Osteoblast (primary cell): ENCODE measurements at places on chromosomes 2 and 18. TPM values are rescaled to one million over a fixed set of nuclear protein-coding genes. Genes with fewer than 3 reads are reported as not detected.

DNA sequence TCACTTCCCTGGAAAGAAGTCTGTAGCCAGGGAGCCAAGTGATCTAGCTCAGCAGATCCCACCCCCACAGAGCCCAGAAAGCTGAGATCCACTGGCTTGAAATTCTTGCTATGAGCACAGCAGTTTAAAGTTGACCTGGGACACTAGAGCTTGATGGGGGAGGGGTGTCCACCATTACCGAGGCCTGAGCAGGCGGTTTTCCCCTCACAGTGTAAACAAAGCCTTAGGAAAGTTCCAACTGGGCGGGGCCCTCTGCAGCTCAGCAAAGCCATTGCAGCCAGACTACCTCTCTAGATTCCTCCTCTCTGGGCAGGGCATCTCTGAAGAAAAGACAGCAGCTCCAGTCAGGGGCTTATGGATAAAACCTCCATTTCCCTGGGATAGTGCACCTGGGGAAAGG, 887.2 kb upstream of the LRATD1 start:
- no peaks in the 10 kb centered on the region for H3K36me3 ChIP-seq
- no peak overlapping the region for H3K27ac ChIP-seq
- no peak overlapping the region for H3K4me3 ChIP-seq
- DNase-seq: no peak
- H3K27me3 ChIP-seq: no peaks in the 10 kb centered on the region
- no peaks in the 10 kb centered on the region for H3K4me1 ChIP-seq

DNA sequence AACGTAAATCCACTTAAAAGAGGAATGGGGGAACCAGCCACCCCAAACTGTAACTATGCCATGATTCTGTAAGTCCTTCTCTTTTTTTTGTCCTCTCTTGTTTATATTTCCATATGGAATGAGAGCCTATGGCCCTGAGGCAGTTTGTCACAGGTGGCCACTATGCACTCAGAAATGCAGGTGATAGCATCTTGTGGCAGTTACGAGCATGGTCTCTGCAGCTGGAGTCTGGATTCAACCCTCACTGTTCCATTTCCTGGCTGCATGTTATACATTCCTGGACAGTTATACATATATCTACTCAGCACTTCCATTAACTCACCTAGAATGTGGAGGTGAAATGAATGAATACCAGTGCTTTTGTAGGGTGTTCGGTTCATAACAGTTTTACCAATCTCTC, 291.5 kb upstream of the FANCL start:
- H3K4me3 ChIP-seq: no peak overlapping the region
- no peaks in the 10 kb centered on the region for H3K36me3 ChIP-seq
- H3K27me3 ChIP-seq: no peaks in the 10 kb centered on the region
- no peak overlapping the region for H3K27ac ChIP-seq

- H3K4me3 ChIP-seq: no peak overlapping the region
- H3K27ac ChIP-seq: peak overlapping the region; percentile 29
- peaks cover 42% of the 10 kb centered on the region for H3K4me1 ChIP-seq
- no peaks in the 10 kb centered on the region for H3K36me3 ChIP-seq
- no peak for DNase-seq
These were observed 860.8 kb upstream of the ACVR2A start for GRCh38 chr2:146984014-146984413.

GRCh38 chr2:126921066-126921465, 22.4 kb downstream of the TEX51 start:
- no peaks in the 10 kb centered on the region for H3K36me3 ChIP-seq
- no peak overlapping the region for H3K27ac ChIP-seq
- no peaks in the 10 kb centered on the region for H3K27me3 ChIP-seq
- H3K4me1 ChIP-seq: no peaks in the 10 kb centered on the region
- H3K4me3 ChIP-seq: no peak overlapping the region

GRCh38 chr2:172293952-172294351, 133.4 kb upstream of the ITGA6 start:
- no peak overlapping the region for H3K27ac ChIP-seq
- no peaks in the 10 kb centered on the region for H3K36me3 ChIP-seq
- H3K4me1 ChIP-seq: peaks cover 7% of the 10 kb centered on the region

DNA sequence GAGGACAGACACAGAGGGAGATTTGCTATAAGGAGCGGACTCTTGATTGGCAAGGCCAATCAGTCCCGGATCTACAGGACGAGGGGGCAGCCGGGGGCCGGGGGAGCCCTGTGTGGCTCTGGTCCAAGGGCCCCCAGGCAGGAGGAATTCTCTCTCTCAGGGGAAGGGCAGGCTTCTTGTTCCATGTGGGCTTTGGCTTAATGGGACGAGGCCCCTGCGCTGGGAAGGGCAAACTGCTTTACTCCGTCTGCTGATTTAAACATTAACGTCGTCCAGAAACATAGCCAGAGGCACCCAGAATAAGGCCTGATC, 75.9 kb downstream of the TMEM18 start:
- DNase-seq: no peak
- no peaks in the 10 kb centered on the region for H3K27me3 ChIP-seq
- no peak overlapping the region for H3K4me3 ChIP-seq
- no peaks in the 10 kb centered on the region for H3K4me1 ChIP-seq

DNA sequence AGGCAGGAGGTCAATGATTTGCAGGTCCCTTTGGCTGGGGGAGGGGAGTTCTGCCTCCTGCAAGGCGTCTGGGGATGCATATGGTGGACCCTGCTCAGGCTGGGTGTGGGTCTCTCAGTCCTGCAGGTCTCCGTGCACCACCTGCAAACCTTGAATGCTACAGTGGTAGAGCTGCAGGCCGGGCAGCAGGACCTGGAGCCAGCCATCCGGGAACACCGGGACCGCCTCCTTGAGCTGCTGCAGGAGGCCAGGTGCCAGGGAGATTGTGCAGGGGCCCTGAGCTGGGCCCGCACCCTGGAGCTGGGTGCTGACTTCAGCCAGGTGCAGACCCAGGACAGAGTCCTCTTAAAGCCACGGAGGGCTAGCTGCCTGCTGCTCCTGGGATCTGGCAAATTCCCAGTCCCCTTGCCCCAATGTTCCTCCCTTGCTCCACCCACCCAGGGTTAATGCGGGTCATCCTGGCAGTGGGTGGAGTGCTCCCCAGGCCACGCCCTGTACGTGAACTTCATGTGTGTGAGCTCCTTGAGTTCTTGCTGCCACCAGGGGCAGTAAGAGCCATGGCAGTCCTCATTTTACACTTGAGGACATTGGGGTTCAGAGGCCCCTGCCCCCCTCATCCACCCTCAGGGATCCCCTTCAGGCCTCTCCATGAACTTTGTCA, 3.1 kb downstream of the PROM2 start:
- DNase-seq: peak; percentile 66
- H3K27me3 ChIP-seq: no peaks in the 10 kb centered on the region
- peaks cover 5% of the 10 kb centered on the region for H3K4me1 ChIP-seq
- H3K4me3 ChIP-seq: no peak overlapping the region
- H3K27ac ChIP-seq: no peak overlapping the region

DNA sequence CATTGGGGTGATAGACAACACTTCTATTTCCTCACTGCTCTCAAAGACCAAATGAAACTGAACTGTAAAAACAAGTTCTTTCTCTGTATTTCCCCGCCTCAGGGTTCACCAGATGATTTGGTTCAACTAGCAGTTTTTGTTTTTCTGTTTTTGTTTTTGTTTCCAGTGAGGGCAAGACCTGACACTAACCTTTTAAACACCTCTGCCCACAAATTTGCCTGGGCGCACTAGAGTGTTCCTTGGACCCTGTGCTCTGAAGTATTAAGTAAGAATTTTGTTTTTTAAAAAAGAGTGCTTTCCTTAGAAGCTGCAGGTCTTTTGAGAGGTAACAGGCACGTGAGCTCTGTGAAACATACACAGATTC, 92.9 kb downstream of the DYSF start:
- no peaks in the 10 kb centered on the region for H3K4me1 ChIP-seq
- no peak overlapping the region for H3K27ac ChIP-seq
- H3K27me3 ChIP-seq: peaks cover 40% of the 10 kb centered on the region
- H3K4me3 ChIP-seq: no peak overlapping the region
- H3K36me3 ChIP-seq: no peaks in the 10 kb centered on the region

DNA sequence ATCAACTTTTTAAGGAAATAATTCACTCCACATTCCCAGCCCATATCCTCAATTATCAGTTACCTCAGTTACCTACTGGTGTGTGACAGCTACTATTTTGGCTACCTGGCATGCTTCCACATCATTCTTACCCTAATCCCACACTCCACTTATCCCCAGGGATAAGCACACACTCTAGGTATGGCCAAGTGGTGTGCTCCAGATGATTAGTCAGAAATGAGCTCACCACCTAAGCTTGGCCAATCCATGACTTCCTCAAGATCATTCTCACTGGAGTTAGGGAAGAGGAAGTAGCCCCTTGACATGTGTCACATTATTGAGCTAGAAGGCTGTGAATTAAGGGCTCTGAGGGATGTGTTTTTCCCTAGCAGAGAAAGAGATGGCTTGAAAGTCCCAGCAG, 20.9 kb upstream of the SMAD4 start:
- H3K4me3 ChIP-seq: no peak overlapping the region
- H3K4me1 ChIP-seq: no peaks in the 10 kb centered on the region
- no peak overlapping the region for H3K27ac ChIP-seq
- H3K27me3 ChIP-seq: no peaks in the 10 kb centered on the region

DNA sequence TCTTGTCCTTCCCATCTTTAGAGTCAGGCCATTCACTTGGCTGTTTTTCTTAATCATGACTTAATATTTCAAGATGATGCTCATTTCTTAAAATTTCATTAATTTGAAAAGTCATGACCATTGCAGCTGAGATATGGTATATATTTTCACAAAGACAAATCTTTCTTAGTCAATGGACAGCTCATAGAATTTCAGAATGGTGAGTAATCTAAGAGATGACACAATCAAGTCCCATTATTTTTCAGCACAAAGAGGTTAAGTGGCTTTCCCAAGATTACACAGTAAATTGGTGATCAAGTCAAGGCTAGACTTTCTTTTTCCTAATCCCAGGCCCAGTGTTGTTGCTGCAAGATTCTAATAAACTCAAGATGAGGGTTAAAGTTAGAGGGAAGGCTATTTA, 34.4 kb upstream of the NT5C1B start:
- no peaks in the 10 kb centered on the region for H3K27me3 ChIP-seq
- DNase-seq: peak; percentile 65
- no peak overlapping the region for H3K4me3 ChIP-seq

Gene GCG
- total RNA-seq: not detected in 2 replicates

Gene CTAGE1
- under 0.01 TPM in 1 of 2 replicates, not detected in the other for total RNA-seq

Gene SPRED2
- total RNA-seq: 15.3 and 17.4 TPM in 2 replicates

Gene SMC6
- 22.4 and 25.3 TPM in 2 replicates for total RNA-seq

Gene C2orf15
- 0.59 TPM in 1 of 2 replicates, not detected in the other for total RNA-seq

Gene SDC1
- total RNA-seq: 7.6 and 11.8 TPM in 2 replicates
